ENCODE measurements at places on chromosomes 4 and X. TPM values are rescaled to one million over a fixed set of nuclear protein-coding genes. Genes with fewer than 3 reads are reported as not detected.
A peak's percentile ranks its signal among the peaks of the same experiment; 100 is the strongest.

DNA sequence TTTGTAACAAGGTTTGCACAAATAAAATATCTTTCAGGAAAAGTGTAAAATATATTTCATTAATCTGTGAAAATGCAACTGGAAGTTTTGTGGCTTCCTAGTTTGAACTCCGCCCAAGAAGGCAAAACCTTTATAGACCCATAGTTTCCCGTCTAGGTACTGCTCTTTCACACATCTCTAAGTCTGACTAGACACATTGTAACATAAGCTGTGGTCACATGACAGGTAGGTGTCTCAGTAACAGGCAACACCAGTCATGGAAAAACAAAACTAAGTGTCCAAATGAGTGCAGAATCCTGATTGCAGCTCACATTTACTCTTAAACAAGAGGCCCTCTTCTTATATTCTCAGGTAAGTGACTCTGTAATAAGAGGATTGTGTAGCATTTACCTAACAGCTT, 55.6 kb downstream of the SNCA start:
- no peak for DNase-seq

- no peak for DNase-seq
Measured at GRCh38 chrX:15679246-15679645, 14.6 kb upstream of the CLTRN start.

GRCh38 chr4:80215449-80216052, 18.2 kb downstream of the PRDM8 start:
- DNase-seq, result no peak

Gene FRYL
- 95.9 TPM for total RNA-seq

Gene RASGEF1B
- total RNA-seq, result 8.0 TPM

DNA sequence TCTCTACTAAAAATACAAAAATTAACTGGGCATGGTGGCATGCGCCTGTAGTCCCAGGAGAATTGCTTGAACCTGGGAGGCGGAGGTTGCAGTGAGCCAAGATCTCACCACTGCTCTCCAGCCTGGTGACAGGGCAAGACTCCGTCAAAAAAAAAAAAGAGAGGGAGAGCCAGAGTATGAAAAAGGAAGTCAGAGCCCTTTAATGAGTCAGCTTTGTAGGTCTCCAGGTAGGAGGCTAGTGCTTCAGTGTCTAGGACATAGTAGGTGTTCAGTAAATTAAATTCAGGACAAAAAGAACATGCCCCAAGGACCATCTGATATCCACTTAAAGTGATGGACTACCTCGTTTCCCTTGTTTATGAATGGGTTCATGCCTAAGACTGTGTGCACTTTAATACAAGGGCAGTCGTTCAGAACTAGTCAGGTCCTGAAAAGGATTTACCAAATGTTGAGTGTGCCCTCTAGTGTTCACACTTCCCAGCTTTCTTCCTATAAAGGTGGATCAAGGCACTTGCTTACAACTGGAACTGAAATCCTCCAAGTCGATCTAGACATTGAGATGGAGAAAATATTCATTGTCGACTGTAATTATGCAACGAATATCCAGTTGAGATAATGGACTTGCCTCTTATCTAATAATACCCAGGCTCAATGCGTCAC, 29.0 kb downstream of the F9 start:
- no peak for DNase-seq

- no peak for DNase-seq
Measured at GRCh38 chr4:120053911-120054310, 12.7 kb downstream of the MAD2L1 start.

DNA sequence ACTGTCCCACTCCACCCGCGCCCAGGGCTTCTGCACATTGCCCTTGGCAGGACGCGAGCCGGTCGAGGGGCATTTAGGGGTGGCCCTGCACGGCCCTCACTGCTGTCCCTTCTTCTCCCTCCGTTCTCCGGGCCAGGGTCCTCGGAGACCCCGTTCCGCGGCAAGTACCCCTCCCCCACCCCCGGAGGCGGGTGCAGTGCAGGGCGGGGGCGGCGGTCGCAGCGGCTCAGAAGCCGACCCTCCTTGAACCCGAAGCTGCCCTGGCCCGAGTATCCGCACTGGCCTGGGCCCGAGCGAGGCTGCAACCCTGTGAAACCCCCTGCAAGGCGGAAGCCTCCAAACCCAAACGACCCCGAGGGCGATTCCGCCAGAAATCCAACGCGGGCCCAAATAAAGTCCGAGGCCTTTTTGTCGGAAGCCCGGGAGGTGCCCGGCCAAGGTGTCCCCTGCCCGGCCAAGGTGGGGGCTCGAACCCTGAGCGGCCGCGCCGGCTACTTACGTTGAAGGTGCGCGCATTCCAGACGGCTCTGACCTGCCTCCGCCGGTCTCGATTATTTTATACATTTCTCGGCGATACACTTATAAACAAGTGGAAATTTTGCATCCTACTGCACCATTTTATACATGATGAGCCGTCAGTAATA, 53.1 kb upstream of the TMEM33 start:
- DNase-seq, result no peak

GRCh38 chrX:51742586-51742985, 656 bp upstream of the GSPT2 start:
- no peak for DNase-seq

- no peak for DNase-seq
Measured at GRCh38 chr4:117702353-117702752, 331.9 kb upstream of the NDST3 start.

GRCh38 chrX:40105835-40106675, 8.3 kb upstream of the BCOR start:
- DNase-seq, result peak; percentile 74

DNA sequence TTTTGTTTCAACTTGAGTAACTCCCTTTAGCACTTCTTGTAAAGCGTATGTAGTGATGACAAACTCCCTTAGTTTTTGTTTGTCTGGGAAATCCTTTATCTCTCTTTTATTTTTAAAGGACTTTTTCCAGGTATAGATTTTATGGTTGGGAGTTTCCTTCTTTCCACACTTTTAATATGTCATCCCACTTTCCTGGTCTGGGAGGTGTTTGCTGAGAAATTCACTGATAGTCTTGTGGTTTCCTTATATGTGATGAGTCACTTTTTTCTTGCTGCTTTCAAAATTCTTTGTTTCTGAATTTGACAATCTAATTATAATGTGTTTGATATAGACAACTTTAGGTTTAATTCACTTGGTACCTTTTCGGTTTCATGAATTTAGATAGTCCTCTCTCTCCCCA, 353.9 kb downstream of the GPAT3 start:
- no peak for DNase-seq

DNA sequence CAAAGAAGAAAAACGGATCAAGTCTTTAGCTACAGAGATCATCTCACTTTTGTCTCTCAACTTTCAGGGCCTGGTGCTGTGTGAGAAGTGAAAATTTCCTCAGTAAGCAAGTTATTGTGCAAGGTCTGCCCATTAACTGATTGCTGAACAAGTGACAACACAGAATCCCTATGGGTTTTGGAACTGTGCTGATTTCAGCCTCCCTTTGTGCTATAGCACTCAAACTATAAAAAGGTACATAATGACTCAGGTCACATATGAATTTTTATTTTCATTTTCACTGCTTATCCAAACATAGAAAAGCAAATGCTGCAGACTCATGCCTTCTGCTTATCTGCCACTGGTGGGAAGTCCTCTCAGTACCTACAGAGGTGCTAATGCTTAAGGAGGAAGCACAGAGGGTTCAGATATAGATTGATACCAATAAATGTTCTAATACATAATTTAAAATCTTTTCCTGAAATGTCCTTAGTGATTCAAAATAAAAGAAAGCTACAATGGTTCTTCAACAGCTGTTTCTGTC, 576.2 kb upstream of the CT83 start:
- DNase-seq, result no peak

Gene UNC5C
- not detected for total RNA-seq

Gene DUX4
- not detected for total RNA-seq

- DNase-seq, result no peak
Measured at GRCh38 chr4:32477518-32477917, 1757.3 kb downstream of the PCDH7 start.

GRCh38 chr4:675980-676870, 1.9 kb downstream of the MYL5 start:
- DNase-seq, result peak; percentile 35

- peak; percentile 24 for DNase-seq
Measured at GRCh38 chr4:40246938-40247337, 50.1 kb downstream of the RHOH start.

- DNase-seq, result no peak
Measured at GRCh38 chrX:127259742-127260141, 440.2 kb downstream of the PRR32 start.
